ENCODE measurements at places on chromosomes 12 and 14.

GRCh38 chr14:74594606-74595005 lies 17.4 kb downstream of the LTBP2 start:
- no peak for DNase-seq

GRCh38 chr12:103326190-103326589 lies 169.6 kb downstream of the C12orf42 start:
- DNase-seq, result no peak

DNA sequence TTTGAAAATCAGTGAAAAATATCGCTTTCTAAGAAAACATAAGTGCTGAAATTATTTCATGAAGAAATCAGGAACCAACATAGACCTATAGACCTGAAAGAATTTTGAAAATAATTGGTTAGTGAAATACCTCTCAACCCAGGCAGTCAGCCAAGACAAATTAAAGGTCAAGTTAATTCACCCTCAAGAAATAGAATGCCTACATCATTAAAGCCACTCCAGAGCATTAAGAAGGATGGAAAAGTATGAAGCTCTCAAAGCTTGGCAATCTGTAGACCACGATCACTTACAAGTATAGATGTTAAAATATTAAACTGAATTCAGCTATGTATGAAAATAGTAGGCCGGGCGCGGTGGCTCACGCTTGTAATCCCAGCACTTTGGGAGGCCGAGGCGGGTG lies 48.3 kb downstream of the SFSWAP start:
- DNase-seq, result no peak

GRCh38 chr12:40103043-40103442 lies 2.8 kb downstream of the SLC2A13 start:
- DNase-seq, result no peak

DNA sequence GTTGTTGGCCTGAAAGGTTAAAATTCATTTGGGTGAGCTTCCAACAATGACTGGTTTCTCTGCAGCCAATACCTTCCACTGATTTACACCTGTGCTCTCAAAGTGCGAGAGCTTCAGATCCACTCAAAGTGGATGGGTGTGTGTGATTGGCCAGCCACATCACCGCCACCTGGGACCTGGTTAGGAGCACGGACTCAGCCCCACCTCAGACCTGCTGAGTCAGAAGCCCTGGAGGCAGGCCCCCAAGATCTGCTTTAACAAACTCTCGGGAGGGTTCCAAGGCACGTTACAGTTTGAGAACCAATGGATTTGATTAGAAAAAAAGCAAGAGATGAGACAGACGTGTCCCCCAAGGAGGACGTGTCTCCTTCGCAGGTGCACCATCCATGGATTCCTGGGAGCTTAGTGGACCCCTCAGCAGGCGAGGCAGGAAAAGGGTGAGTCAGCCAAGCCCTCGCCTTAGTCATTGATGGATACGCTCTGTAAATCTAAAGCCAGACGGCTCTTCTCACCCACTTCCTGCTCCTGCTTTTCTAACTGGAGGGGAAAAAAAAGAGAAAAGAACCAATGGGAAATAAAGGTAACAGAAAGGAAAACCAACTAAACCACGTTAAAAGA lies 24.5 kb downstream of the FZD10 start:
- no peak for DNase-seq

GRCh38 chr12:95951515-95951914 lies 8.4 kb downstream of the AMDHD1 start:
- no peak for DNase-seq

DNA sequence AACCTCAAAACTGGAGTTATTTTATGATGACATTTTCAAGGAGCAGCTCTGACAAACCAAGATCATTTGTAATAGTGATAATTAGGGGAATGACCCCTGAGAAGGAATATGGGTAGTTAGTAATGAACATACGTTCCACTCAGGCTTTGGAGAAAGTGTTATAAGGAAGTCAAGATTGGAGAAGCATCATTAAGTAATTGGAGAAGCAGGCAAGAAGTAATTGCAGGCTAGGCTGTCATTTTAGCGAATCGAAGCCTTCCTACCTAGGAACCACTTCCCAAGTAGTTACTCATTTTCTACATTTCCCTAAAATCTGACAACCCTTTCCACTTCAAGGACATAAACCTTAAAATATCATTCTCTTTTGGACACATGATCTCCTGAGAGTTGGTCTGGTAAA lies 1.2 kb downstream of the EDDM3B start:
- no peak for DNase-seq

DNA sequence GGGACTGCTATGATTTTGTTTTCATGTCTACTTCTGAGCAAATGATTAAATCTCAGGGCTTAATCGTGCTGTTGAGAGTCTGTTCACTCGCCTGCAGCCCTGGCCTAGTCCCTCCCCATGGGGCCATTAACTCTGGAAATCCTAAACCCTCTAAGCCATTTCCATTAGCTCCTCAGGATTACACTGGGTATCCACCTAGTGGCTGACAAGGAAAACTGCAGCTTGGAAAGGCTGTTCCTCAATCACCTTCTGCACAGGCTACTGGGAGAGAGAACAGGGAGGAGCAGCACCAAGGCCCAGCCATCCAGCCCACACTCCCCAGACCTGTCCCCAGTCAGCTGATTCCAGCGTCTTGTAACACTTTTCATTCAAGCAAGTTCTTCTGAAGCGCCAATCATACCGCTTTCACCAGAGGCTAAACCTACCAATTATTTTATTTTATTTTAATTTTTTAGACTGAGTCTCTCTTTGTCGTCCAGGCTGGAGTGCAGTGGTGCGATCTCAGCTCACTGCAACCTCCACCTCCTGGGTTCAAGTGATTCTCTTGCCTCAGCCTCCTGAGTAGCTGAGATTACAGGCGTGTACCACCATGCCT lies 48.7 kb downstream of the NEUROD4 start:
- DNase-seq, result no peak

DNA sequence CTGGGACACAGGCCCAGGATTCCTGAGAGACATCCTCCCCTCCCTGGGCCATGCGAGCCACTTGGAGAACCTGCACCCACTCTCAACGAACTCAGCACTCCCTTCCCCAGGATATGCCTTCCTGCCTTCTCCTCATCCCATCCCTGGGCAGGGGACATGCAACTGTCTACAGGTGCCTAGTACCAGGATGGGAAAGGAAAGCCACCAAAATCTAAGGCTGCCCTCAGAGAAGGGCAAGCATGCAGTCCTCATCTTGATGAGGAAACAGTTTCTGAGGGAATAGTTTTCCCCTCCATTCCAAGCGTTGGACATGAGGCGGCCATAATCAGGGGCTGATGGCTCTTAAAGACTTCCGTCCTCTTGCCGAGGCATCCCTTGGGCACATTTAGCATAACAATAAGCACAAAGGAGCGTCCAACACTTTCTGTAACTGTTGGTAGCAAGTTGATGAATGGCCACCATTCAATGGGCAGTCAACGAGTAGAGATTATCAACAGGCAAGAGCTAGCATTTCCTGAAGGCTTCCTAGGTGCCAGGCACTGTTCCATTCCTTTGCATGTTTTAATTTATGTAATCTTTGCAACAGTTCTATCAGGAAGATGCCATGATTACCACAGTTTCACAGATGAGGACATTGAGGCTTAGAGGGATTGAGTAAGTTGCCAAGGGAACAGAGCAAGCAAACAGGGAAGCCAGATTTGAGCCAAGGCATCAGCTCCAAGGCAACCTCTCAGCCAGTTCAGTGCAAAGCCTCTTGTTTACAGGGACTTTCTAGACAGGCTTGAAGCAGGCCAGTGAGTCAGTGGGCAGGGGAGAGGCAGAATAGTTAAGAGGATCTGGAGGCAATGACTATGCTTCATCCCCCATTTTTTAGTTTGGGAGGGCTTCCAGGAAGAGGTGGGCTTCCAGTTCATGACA lies 105.1 kb downstream of the SINHCAF start:
- DNase-seq, result no peak

GRCh38 chr14:63388766-63389431 lies 70.2 kb upstream of the GPHB5 start:
- no peak for DNase-seq

DNA sequence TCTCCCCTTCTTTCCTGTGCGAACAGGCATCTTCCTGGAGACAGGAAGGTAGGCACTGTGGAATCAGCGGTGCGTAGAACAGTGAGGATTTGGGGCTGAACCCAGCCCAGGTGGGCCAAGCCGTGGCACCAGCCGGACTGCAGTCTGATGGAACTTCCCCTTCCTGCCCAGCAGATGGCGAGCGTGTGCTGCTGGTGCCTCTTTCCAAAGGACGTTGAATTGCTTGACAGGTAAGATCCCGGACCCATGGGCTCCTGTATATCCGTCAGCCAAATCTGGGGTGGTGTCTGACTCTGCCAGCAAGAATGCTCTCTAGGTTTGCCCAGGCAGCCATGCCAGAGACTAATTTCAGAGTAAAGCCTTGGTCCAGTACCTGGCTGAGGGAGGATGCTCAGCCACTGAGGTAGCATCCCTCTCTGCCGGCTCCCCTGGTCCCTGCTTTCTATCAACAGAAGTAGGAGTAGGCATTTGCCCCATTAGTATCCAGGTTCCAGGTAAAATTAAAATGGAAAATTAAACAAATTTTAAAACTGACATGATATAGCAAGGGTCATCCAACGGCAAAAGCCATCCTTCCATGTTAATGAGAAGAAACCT lies 21.1 kb upstream of the KCNA5 start:
- peak; percentile 7 for DNase-seq
